ENCODE measurements at places on chromosomes 5 and 9.

DNA sequence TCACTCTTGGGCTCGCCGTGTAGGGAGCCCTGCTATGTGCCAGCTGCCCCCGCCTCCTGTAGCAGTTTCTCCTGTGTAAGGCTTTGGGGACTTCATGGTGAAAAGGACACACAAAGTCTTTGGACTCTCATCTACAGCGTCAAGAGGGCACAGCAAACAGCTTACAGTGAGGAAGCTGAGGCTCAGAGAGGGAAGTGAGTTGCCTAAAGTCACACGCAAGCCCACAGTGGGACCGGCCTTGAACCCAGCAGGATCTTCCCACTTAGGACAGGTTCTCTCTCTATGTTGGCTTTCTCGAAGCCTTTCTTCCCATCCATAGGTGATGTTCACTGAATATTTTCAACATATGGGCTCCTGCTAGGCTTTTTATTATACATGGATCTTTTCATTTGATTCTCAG lies 9.8 kb upstream of the PRRX2 start:
- DNase-seq, result no peak

DNA sequence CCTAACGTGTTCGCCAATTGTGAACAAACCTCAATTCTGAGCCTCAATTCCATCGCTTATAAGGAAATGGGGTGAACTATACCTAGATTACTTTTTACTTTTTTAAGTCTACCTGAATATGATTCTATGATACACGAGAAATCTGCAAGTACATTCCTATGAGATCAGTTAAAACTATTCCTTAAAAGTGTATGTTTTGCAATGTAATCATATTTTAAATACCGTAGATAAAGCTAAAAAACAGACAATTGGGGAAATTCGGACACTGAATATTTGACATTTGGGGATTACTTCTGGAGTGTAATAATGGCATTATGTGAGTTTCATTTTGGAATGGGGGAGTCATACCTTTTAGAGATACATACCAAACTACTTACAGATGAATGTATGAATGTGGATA lies 62.3 kb downstream of the STRBP start:
- no peak for DNase-seq

DNA sequence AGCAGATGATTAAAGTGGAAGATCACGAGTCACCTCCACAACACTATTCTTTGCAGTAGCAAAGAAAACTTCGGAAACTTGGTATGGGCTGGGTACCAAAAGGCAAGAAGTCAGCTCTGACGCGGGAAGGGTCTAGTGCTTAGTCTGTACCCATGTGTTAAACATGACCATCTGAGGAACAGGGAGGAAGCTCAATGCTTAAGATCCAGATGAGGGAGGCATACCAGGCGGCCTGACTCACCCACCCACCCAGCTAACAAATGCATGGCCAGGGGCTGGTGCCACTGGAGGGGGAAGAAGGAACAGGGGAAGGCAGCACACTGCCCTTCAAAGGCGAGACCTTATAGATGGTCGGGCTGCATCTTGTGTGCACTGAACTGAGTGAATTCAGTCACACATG lies 41.8 kb downstream of the CAMSAP1 start:
- no peak for DNase-seq

DNA sequence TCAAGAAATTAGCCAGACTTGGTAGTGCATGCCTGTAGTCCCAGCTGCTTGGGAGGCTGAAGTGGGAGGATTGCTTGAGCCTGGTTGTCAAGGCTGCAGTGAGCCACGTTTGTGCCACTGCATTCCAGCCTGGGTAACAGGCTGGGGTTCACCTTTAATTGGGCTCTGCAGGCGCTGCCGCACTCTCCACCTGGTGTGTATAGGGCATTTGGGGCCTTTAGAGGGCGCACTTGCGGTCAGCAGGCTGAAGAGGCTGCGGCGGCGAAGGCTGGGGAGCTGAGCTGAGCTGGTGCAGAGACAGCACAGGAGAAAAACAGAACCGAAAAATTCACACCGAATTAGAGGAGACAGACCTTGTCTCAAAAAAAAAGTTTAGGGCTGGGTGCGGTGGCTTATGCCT lies 31.2 kb downstream of the CDK7 start:
- no peak for DNase-seq

DNA sequence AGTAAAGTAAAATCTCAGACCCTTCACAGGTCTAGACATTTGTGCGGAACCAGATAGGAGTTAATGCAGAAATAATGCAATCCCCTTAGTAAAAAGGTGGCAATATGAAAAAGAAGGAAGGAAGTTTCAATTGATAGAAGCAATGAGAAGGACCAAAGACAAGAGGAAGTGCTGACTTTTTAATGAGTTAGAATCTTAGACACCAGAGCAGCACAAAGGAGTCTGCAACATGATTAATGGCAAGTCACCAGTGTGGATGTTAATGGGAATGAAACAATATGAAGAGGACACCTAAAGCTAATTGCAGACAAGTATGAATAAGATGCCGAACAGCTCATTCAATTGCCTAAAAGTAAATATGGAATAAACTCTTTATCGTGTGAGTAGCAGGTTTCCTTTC lies 50.9 kb downstream of the MEGF9 start:
- DNase-seq, result no peak

DNA sequence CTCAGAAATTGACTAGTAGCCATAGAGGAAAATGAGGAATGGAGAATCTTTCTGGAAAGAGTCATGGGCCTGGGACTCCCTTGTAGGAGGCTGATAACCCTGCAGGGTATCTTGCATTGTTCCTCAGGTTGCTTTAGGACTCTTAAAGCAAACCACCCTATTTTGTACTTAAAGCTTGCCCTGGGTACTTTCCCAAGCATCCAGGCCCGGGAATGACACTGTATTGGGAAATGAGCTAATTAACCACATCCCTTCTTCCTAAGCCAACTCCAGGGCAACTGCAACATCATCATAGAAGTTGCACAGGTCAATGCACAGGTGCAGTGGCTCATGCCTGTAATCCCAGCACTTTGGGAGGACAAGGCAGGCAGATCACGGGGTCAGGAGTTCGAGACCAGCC lies 55.9 kb downstream of the UGCG start:
- no peak for DNase-seq

DNA sequence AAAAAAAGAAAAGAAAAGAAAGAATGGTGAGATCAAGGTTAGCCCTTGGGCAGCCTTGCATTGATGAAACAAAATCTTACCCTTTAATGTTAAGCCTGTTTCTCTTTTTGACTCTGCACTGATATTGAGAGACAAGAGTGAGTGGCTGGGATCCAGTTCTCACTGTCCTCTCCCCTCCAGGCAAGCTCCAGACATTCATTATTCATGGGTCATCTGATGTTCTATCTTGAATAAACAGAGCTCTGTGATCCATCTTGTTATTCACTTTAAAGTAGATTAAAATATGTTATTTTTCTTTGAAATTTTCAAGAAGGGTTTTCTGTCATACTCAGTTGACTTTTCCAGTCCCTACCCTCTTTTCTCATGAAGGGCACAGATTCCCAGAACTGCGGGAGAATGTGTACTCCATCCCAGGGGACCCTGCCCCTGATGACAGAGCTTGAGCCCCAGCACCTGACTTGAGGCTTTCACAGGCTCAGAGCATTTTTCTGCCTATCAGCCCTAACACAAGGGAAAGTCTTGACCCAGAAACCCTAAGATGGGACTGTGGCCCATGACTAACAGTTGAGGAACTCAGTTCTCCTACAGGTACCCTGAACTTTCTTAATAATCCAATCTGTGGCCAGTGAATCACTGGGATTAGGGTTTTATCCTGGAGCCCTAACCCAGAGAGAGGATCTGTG lies 24.1 kb downstream of the ACTL7B start:
- DNase-seq, result no peak

DNA sequence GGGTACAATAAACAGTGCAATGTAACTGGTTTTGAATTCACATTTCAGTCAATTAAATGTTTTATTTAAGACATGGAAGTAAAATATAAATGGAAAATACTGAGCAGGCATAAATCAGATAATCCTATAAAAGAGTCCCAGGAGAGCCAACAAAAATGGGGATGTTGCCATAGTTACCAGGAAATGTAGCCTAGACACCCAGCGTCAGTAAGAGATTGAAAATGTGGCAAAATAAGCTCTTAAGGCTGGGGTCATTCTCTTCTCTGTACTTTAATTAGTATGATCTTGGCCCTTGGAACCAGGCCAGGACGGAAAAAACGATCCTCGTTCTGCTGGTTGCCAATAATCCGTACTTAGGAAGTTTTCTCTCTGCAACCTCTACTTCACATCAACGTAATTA lies 18.9 kb upstream of the RASEF start:
- no peak for DNase-seq

DNA sequence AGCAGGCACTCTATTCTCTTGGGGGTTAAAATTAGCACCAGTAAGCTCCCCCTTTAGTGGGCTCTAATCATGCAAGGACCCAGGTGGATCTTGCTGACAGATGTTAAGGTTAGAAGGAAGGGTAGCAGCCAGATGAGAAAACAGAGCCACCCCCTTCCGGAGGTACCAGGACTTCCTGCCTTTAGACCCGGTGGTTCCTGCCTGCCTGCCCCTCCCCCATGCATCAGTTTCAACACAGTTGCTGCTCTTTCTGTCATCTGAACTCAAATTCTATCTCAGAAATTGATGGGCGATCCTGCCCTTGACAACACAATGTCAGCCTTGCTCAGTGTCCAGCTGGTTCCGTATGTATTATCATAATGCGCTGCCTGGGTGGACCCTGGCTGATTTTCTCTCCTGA lies 287.3 kb downstream of the EBF1 start:
- DNase-seq, result peak; percentile 78

DNA sequence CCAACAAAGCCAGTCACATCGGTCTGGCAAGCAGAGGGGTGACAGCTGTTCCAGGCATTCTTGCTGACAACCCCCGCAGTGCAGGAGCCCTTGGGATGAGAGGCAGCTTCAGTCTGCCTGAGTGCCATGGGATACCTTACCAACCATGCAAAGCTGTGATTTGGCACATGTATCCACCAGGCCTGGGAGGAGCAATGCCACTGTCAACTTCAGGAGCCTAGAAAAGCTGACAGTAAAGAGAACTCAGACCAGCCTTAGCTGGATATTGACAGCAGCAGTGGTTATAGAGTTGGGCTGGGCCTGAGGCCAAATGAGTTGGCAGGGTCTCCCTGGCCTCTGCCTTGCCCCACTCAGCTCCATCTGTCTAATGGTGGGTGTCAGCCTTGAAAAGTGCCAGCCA lies 10.1 kb upstream of the PLPPR1 start:
- DNase-seq, result no peak

GRCh38 chr5:175677571-175677970 lies 19.7 kb downstream of the HRH2 start:
- DNase-seq, result no peak

DNA sequence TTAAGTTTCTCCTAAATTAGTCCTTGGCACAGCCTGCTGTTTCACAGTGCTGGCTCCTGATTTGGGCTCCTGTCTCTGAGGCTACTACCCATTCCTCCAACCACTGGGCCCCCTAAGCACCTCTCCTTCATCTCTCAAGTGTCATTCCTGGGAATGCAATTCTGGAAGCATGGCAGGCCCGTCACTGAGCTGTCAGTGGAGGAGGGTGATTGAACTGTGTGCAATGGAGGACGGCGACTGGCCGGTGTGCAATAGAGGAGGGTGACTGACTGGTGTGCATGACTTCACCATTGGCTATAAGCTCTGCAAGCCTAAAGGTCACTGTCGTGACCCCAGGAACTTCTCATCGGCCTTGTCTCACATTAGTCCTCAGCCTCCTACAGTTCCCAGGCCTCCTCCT lies 12.4 kb upstream of the IL17B start:
- DNase-seq, result no peak

- no peak for DNase-seq
These were observed 88.3 kb downstream of the RAPGEF1 start for GRCh38 chr9:131651599-131651998.

DNA sequence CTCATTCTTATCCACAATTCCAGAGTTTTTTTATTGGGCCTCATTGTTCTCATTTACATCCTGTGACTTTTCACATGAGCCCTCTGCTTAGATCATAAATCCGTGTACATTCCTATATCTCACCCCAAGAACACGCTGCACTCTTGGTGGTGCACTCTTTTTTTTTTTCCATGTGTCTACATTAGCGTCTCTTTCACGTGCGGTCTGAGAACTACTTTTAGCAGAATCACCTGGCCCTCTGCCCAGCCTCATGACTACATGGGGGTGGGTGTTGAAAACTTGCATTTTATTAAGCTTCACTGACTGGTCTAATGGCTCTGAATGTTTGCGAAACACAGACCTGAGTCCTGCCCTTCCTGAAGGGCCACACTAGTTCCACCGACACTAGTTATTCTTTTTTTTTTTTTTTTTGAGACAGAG lies 18.6 kb downstream of the C9orf57 start:
- no peak for DNase-seq

- DNase-seq, result no peak
These were observed 2.2 kb upstream of the NPR3 start for GRCh38 chr5:32708949-32709348.

DNA sequence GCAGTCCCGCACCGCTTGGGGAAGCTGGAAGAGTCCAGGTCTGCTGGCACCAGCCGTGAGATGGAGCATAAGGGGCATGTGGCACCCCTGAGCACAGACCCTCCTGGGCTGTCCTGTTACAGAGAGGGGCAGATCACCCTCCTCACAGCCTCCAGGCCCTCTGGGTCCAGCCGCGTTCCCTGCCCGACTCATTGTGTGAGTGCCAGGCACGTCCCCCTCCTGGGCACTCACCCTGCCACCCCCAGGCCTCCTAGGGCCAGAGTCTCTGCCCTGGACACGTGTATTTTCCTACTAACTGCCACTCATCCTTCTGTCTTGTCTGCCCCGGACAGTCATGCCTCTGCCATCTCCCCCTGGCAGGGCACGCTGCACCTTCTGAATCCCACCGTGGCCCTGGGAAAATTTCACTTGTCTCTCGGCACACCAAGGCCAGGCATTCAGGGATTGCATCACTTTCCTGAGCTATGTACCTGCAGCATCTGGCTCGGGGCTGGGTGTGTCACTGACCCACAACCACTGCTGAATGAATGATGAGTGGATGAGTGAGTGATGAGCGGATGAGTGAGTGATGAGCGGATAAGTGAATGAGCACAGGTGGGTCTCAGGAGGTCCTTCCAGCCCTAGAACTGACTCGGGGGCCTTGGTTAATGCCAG lies 21.5 kb upstream of the FCN1 start:
- no peak for DNase-seq

DNA sequence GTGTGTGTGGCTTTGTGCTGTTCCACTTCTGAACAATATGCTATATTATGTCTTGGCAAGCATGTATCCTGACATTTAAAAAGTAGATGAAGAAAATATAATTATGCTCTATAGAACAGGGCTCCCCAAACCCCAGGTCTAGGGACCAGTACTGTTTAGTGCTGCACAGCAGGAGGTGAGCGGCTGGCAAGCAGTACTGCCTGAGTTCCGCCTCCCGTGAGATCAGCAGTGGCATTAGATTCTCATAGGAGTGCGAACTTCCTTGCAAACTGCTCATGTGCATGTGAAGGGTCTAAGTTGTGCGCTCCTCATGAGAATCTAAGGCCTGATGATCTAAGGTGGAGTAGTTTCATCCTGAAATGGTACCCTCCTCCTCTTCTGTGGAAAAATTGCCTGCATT lies 979.1 kb upstream of the CTNND2 start:
- no peak for DNase-seq

GRCh38 chr9:99274016-99274415 lies 51.9 kb downstream of the SEC61B start:
- DNase-seq, result no peak

GRCh38 chr5:74957906-74958305 lies 91.7 kb upstream of the FAM169A start:
- no peak for DNase-seq

All from activated CD4-positive, alpha-beta T cell treated with anti-CD3 and anti-CD28 coated beads, Interleukin-2, amount 10 ng/mL, durations not matched to agents 7 days and 5 days (primary cell).